ENCODE measurements at places on chromosomes 1 and 21. TPM values are rescaled to one million over a fixed set of nuclear protein-coding genes. Genes with fewer than 3 reads are reported as not detected.

The FLG2 gene
- not detected for total RNA-seq

The LRRC8B gene
- 1.8 TPM for total RNA-seq

The RGS16 gene
- total RNA-seq: 0.28 TPM

The RHEX gene
- total RNA-seq: not detected

The UTS2 gene
- total RNA-seq: not detected

The HLX gene
- 4.3 TPM for total RNA-seq

The FABP3 gene
- total RNA-seq: 5.6 TPM

The CCDC190 gene
- 0.28 TPM for total RNA-seq

Measured in IMR-90 (cell line).